Stromal cell of bone marrow (primary cell): ENCODE measurements at places on chromosomes 13 and 19.

GRCh38 chr19:58434217-58434616 lies 5.7 kb downstream of the ZNF132 start:
- DNase-seq, result no peak

- DNase-seq, result no peak
These were observed 92.9 kb downstream of the DNAJC15 start for GRCh38 chr13:43116242-43116641.

GRCh38 chr19:2251106-2252054 lies 2.3 kb downstream of the AMH start:
- DNase-seq, result no peak

DNA sequence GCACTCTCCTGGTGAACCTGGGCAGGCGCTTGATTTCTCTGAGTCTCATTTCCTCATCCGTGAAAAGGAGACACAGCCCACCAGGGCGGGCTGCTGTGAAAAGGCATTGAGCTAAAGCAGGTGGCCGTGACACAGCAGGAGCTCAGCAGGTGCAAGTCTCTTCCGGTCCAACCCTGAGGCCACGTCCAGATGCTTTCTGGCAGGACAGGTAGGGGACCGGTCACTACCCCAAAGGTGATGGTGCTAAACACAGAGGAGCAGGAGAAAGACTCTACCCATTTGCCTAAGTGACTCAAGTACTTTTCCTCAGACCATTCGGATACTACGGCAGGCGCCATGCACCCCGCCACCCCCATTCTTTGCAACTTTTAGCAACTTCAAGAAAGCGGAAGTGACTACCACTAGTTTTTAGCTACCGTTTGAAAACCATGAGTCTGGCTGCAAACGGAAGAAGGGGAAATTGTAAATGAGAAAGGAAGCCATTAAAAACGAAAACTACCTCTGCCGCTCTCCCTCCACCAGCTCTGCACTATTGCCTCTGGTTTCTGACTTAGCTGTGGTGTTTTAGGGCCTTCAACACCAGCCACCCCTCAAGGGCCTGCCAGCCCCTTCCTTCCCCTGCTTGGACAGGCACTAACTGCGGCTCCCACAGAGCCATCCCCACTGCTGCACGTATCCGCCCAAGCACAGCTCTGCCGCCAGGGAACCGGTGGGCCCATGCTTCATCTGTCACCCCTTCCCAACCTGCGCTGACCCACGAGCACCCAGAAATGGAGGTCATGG lies 4.8 kb downstream of the PPP6R1 start:
- no peak for DNase-seq

GRCh38 chr13:113545931-113546516 lies 38.5 kb upstream of the TFDP1 start:
- no peak for DNase-seq

GRCh38 chr13:21590231-21590630 lies 13.7 kb downstream of the MICU2 start:
- DNase-seq, result no peak

DNA sequence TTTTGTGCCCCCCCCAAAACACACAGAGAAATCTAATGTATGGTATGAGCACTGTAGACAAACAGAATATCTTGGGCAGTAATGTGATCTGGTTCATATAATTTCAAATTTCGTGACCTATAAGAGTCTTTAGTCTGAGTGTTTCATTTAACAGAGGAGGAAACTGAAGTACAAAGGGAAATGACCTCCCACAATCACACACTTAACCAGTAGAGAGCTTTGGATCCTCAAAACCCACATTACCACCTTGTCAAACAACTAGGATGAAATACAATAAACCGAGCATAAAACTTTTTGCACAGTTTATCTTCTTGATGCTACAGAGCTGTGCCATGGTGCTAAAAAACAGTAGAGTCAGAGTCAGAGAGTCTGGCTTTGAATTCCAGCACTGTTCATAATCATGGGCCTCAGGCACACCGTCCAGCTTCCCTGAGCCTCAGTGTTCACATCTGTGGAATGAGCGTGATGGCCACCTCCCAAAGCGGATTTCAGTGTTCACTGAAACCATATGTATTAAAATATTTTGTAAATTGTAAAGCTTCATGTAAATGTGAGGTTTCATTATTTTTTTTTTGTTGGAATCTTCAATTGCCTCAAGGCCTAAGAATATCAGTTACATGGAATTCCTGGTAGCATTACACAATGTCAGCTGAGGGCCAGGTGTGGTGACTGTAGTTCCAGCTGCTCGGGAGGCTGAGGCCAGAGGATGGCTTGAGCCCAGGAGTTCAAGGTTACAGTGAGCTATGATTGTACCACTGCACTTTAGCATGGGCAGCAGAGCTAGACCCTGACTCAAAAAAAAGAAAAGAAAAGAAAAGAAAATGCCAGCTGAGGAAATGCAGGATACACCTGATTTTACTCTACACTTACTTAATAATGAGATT lies 126.4 kb upstream of the FRY start:
- DNase-seq, result no peak
